ENCODE measurements at places on chromosomes 1 and 21. TPM values are rescaled to one million over a fixed set of nuclear protein-coding genes. Genes with fewer than 3 reads are reported as not detected.

RPTN gene
- total RNA-seq, result not detected

ASH1L gene
- 23.6 TPM for total RNA-seq

GRCh38 chr1:99004861-99005442 lies at the start of gene PLPPR5:
PLPPR5 (minus strand) TSS chr1:99004861; CDS start chr1:99004671, 190 bp downstream.
- H3K4me1 ChIP-seq, result peaks cover 12% of the 10 kb centered on the region
- no peaks in the 10 kb centered on the region for H3K36me3 ChIP-seq
- no peak within 1 kb of the TSS for H3K27ac ChIP-seq
- H3K27me3 ChIP-seq, result peaks cover 33% of the 10 kb centered on the region
- H3K4me3 ChIP-seq, result peak within 1 kb of the TSS; percentile 94

LCE2A gene
- total RNA-seq, result not detected

- H3K27ac ChIP-seq, result no peak overlapping the region
- H3K4me3 ChIP-seq, result no peak overlapping the region
- H3K36me3 ChIP-seq, result peaks cover 13% of the 10 kb centered on the region
- H3K4me1 ChIP-seq, result peaks cover 9% of the 10 kb centered on the region
- no peak for DNase-seq
Measured at GRCh38 chr1:36093226-36093625, 4.5 kb downstream of the ADPRS start.

DNA sequence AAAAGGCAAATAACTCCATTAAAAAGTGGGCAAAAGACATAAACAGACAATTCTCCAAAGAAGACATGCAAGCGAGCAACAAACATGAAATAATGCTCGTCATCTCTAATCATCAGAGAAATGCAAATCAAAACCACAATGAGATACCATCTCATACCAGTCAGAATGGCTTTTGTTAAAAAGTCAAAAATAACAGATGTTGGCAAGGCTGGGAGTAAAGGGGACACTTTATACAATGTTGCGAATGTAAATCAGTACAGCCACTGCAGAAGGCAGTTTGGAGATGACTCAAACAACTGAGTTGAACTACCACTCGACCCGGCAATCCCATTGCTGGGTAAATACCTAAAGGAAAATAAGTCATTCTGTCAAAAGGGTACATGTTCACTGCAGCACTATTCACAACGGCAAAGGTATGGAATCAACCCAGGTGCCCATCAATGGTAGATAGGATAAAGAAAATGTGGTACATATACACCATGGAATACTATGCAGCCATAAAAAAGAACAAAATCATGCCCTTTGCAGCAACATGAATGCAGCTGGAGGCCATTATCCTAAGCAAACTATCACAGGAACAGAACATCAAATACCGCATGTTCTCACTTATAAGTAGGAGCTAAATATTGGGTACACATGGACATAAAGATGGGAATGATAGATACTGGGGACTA lies 25.9 kb downstream of the TSPAN2 start:
- H3K36me3 ChIP-seq, result no peaks in the 10 kb centered on the region
- no peak for DNase-seq
- no peak overlapping the region for H3K4me3 ChIP-seq
- no peak overlapping the region for H3K27ac ChIP-seq

- H3K27me3 ChIP-seq, result peaks cover 34% of the 10 kb centered on the region
- no peaks in the 10 kb centered on the region for H3K4me1 ChIP-seq
- H3K36me3 ChIP-seq, result no peaks in the 10 kb centered on the region
- H3K4me3 ChIP-seq, result no peak overlapping the region
- DNase-seq, result no peak
Measured at GRCh38 chr1:1602304-1602967, 2.5 kb upstream of the FNDC10 start.

GRCh38 chr1:24294228-24294672 lies 24.9 kb upstream of the GRHL3 start:
- H3K27me3 ChIP-seq, result no peaks in the 10 kb centered on the region
- no peak for DNase-seq
- H3K27ac ChIP-seq, result peak overlapping the region; percentile 47

GRCh38 chr1:151047591-151047924 lies at the start of gene C1orf56:
C1orf56 (plus strand) TSS chr1:151047751; CDS start chr1:151047848, 97 bp downstream.
- no peaks in the 10 kb centered on the region for H3K27me3 ChIP-seq
- H3K4me1 ChIP-seq, result peaks cover 5% of the 10 kb centered on the region

OR2T33 gene
- not detected for total RNA-seq

DNA sequence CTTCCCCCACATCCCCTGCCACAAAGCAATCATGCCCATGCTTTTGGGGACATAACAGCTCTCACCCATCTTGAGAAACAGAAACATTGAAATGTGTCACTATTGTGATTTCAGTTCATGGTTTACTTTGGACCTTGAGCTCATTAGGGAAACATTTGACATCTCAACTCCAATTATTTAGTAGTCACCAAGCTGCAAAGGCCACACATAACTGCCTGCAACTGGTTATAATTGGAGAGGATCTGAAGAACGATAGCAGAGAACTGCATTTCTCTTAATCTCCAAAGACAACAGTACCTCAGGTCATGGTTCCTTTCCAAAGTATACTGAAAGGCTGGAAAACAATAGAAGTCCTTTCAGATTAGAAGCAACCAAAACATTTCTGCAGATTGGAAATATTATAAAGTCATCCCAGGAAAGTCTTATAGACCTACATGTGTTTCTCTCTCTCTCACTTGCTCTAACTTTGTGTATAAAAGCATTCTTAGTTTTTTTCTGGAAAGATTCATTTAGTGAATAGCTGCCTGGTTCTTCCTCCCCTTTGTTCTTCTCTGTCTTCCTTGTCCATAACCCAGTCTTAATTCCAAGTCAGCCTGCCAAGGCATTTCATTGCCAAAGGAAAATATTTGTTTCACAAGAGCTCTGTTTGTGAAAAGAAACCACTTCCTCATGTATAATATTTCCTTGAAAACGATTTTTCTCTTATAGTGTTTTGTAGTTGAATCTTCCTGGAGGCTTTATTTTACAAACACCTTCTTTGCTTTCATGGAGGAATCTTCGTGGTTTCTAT lies 426.8 kb downstream of the ADGRL2 start:
- H3K27me3 ChIP-seq, result no peaks in the 10 kb centered on the region
- no peak overlapping the region for H3K4me3 ChIP-seq
- no peak for DNase-seq
- no peaks in the 10 kb centered on the region for H3K36me3 ChIP-seq

DNA sequence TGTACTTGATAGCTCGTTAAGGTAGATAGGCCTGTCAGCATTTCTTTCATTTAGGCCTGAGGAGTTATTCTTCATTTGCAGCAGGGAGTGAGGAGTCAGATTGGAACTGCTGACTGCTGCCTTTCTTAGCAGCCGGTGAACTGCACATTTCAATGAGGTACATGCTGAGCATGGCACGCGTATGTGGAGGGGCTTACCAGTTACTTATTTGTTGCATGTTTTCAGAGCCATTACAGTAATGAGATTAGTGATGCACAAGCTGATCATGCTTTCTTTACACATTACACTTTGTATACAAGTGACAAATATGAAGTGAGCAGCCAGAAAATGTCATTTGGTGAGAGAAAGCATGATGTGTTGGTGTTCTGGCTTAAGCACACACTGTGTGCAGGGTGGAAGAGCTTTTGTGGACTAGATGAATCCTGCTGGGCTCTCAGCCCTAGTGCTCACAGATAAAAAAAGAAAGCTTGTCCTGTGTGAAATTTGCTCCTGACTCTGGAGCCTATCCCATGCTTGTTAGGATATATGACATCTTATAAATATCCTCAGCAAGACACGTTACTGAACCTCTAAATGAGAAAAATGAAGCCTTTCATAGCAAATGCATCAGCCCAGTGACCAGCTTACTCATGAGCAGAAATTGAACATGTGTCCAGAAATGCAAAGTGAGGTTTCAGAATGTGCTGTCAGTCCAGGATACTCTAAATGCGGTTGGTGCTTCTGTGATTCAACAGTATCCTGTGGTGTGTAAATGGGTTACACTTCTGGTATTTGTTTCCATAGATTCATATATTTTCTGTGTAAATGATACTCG lies 574.7 kb upstream of the ADGRL2 start:
- no peaks in the 10 kb centered on the region for H3K36me3 ChIP-seq
- H3K27me3 ChIP-seq, result no peaks in the 10 kb centered on the region
- H3K4me3 ChIP-seq, result no peak overlapping the region
- H3K4me1 ChIP-seq, result peaks cover 14% of the 10 kb centered on the region
- no peak for DNase-seq

GRCh38 chr1:30822006-30822405 lies 64.4 kb upstream of the LAPTM5 start:
- no peak overlapping the region for H3K4me3 ChIP-seq
- H3K36me3 ChIP-seq, result no peaks in the 10 kb centered on the region
- 0 out of 2 replicates have a peak, but pooled peaks cover 4% of the 10 kb centered on the region for H3K27me3 ChIP-seq
- no peak overlapping the region for H3K27ac ChIP-seq
- H3K4me1 ChIP-seq, result peaks cover 28% of the 10 kb centered on the region

- peaks cover 10% of the 10 kb centered on the region for H3K4me1 ChIP-seq
- no peak overlapping the region for H3K27ac ChIP-seq
- no peaks in the 10 kb centered on the region for H3K36me3 ChIP-seq
- no peak overlapping the region for H3K4me3 ChIP-seq
Measured at GRCh38 chr1:30779294-30780071, 21.9 kb upstream of the LAPTM5 start.

COX20 gene
- 19.3 TPM for total RNA-seq

DNA sequence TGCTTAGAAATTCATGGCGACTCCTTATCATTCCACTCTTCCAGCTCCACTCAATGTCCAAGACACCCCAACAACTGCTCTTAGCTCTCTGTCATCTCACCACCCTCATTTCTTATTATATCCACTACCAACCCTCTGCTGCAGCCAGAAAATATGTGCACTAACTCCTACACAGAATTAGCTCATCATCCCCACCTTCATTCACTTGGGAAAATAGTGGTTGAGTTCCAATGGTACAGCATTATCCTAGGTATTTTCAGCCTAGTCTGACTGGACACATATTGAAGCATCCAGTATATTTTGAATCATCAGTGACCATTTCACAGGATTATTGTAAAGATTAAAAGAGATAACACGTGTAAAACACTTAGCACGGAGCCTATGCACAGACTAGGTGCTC lies 16.7 kb upstream of the VSIG8 start:
- H3K27ac ChIP-seq, result no peak overlapping the region
- H3K4me3 ChIP-seq, result no peak overlapping the region
- DNase-seq, result no peak
- H3K36me3 ChIP-seq, result no peaks in the 10 kb centered on the region
- no peaks in the 10 kb centered on the region for H3K27me3 ChIP-seq
- H3K4me1 ChIP-seq, result peaks cover 5% of the 10 kb centered on the region

DNA sequence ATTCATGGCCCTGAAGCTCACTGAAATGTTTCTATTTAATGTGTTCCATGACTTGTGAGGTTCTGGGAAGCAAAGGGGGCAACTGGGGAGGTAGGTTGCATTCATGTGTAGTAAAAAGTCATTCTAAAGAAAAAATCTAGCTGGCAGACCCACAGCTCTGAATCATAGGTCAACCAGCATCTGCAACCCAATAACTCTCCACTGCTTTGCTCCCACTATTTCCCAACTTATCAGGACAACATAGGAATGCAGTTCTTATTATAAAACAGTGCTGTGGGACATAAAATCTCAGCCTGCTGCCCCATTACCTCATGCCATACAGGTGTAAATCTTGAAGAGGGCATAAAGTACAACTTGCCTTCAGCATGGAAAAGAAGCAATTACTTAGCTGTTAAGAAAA lies 576.1 kb upstream of the PTBP2 start:
- H3K4me3 ChIP-seq, result no peak overlapping the region
- no peak for DNase-seq
- H3K4me1 ChIP-seq, result no peaks in the 10 kb centered on the region
- no peaks in the 10 kb centered on the region for H3K36me3 ChIP-seq
- H3K27me3 ChIP-seq, result no peaks in the 10 kb centered on the region

GRCh38 chr1:4500441-4500840 lies 154.0 kb upstream of the AJAP1 start:
- no peak for DNase-seq
- no peak overlapping the region for H3K4me3 ChIP-seq
- no peaks in the 10 kb centered on the region for H3K27me3 ChIP-seq
- no peak overlapping the region for H3K27ac ChIP-seq

- DNase-seq, result no peak
- no peaks in the 10 kb centered on the region for H3K36me3 ChIP-seq
- H3K27me3 ChIP-seq, result no peaks in the 10 kb centered on the region
- H3K4me3 ChIP-seq, result no peak overlapping the region
- H3K27ac ChIP-seq, result no peak overlapping the region
Measured at GRCh38 chr1:223504741-223505140, 111.5 kb downstream of the CCDC185 start.

DNA sequence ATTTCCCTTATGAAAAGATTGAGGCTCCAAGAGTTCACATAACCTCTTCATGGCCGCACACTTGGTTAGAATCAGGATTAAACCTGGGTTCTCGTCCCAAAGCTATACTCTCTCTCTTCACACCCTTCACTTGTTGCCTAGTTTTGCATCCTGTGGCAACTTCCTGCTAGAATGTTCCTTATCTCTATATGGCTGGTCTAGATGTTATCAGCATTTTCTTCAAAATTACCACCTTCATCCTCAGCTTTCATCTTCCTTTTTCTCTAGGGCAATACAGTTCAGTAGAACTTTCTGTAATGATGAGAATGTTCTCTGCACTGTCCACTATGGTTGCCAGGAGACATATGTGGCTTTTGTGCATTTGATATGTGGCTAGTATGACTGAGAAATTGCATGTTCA lies 31.1 kb upstream of the BCAR3 start:
- H3K4me3 ChIP-seq, result no peak overlapping the region
- no peaks in the 10 kb centered on the region for H3K36me3 ChIP-seq
- H3K27me3 ChIP-seq, result no peaks in the 10 kb centered on the region
- no peak for DNase-seq
- no peak overlapping the region for H3K27ac ChIP-seq

FLG gene
- total RNA-seq, result not detected

DNA sequence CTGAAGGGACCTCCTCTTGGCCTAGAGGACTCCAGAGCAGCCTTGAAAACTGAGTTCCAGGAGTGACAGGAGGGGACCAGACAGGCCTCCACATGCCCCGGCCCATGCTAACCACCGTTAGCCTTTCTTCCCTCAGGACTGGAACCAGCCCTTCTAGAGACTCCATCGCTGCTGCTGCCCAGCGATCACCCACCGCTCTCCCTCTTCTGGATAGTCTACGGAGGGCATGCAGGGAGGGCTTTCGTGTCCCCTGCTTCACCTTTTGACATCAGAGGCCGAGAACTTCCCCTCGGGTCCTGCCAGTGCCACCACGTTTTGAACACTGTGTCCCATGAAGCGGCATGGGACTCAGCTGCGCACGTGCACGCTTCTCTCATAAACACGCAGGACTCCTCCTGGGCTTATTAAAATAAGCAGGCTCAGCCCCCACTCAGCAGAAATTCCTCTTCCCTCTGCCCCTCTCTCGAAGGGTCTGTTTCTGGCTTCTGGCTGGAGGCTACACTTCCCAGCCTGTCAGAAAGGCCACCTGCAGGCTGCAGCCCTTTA lies 26.6 kb downstream of the NPHP4 start:
- no peak overlapping the region for H3K27ac ChIP-seq
- no peaks in the 10 kb centered on the region for H3K36me3 ChIP-seq
- no peak overlapping the region for H3K4me3 ChIP-seq
- no peaks in the 10 kb centered on the region for H3K27me3 ChIP-seq
- no peak for DNase-seq

Measured in GM23338 (cell line).